ENCODE measurements at places on chromosomes 1 and 21. TPM values are rescaled to one million over a fixed set of nuclear protein-coding genes. Genes with fewer than 3 reads are reported as not detected.

- H3K4me1 ChIP-seq = peaks cover 7% of the 10 kb centered on the region
- DNase-seq = no peak
- H3K36me3 ChIP-seq = no peaks in the 10 kb centered on the region
- no peak overlapping the region for H3K4me3 ChIP-seq
- H3K27ac ChIP-seq = no peak overlapping the region
These were observed 89.1 kb downstream of the SSBP3 start for GRCh38 chr1:54317084-54317483.

GRCh38 chr1:37914719-37915475, 32.0 kb downstream of the INPP5B start:
- H3K27me3 ChIP-seq = no peaks in the 10 kb centered on the region
- no peak for DNase-seq
- no peak overlapping the region for H3K4me3 ChIP-seq
- H3K4me1 ChIP-seq = peaks cover under 1% of the 10 kb centered on the region
- no peak overlapping the region for H3K27ac ChIP-seq
- peaks cover 3% of the 10 kb centered on the region for H3K36me3 ChIP-seq

DNA sequence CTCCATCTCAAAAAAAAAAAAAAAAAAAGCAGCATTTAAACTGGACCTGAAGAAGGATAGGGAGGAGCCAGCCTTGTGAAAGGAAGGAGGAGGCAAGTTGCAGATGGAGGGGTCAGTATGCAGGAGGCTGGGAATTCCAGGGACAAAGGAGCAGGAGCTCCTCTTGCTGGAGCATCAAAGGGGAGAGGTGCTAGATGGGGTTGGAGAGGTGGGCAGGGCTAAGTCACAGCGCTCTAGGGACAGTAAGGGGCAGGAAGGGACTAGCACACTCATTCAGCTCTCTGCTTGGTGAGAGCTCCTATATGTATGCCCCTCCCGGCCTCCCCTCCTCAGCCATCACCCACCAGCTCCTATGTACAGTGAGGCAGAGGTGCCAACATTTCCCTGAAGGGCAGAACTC, 26.8 kb downstream of the MAP7D1 start:
- DNase-seq = no peak
- H3K27me3 ChIP-seq = no peaks in the 10 kb centered on the region
- no peak overlapping the region for H3K4me3 ChIP-seq
- peaks cover 18% of the 10 kb centered on the region for H3K4me1 ChIP-seq
- peak overlapping the region; percentile 45 for H3K27ac ChIP-seq

DNA sequence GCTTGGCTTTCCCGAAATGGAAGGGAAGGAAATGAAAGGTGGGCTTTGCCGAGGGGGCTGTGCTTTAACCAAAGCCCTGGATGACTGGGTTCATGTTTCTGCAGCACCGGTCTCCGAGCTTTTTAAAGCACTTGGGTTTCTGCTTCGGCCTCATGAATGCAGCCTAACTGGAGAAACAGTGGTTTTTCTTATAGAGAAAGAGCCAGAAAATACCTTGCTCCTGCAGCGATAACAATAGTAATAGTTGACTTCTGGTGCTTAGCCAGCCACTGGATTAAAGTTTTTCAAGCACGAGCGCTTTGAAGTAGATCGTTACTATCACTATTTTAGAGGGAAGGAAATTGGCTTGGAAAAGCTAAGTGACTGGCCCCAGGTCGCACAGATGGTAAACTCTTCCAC, 500 bp upstream of the DOCK7 start:
- no peak for DNase-seq
- peaks cover 64% of the 10 kb centered on the region for H3K4me1 ChIP-seq

GRCh38 chr21:39265603-39266002, 47.8 kb downstream of the BRWD1 start:
- DNase-seq = no peak
- H3K36me3 ChIP-seq = peaks cover 20% of the 10 kb centered on the region
- H3K27ac ChIP-seq = no peak overlapping the region
- H3K27me3 ChIP-seq = no peaks in the 10 kb centered on the region
- no peak overlapping the region for H3K4me3 ChIP-seq

DNA sequence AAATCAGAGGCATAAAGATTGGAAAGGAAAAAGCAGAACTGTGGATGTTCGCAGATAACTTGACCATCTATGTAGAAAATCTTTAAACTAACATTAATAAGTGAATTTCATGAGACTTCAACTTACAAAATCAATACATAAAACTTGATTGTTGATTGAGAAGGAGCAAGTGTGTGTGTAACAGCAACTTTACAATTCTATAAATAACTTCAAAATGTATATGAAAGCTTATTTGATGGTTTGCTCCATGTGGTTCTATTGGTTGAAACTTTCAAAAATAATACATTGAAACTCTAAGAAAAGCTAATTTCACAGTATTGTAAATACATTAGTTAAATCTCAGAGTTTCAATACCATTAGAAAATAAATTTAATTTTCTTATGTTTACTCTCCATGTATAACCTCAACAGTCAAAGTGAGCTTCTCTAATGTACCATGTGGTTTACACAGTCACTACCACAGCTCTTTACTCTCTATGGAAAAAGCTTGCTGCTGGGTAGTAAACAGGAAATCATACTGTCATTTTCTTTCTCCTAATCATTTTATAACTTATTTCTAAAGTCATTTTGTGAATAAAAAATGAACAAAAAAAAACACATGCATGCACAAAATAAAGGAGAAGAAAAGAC, 12.0 kb downstream of the AKT3 start:
- no peak overlapping the region for H3K27ac ChIP-seq
- H3K27me3 ChIP-seq = no peaks in the 10 kb centered on the region
- no peak for DNase-seq
- peaks cover 16% of the 10 kb centered on the region for H3K36me3 ChIP-seq
- no peak overlapping the region for H3K4me3 ChIP-seq
- peaks cover 46% of the 10 kb centered on the region for H3K4me1 ChIP-seq

The NLRP3 gene
- total RNA-seq = 0.15 TPM

The FCRL1 gene
- not detected for total RNA-seq

The THEMIS2 gene
- 3.9 TPM for total RNA-seq

Data from chondrocyte (in vitro differentiated cells).